ENCODE measurements at places on chromosomes 5 and 9.

DNA sequence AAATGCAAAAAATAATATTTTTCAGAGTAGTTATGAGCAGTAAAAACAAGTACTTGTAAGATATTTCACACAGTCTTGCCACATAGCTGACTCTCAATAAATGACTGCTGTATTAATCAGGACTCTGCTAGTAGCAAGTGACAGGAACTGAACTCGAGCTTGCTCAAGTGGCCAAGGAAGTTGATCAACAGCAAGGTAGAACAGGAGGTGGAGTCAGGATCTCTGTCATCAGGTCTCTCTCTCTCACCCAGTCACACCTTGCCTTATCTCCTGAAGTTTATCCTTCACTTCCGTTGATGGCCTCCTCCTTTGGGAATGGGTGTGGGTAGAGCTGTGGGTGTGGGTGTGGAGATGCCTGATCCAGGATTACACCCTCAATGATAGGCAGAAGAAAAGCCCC, 107.0 kb downstream of the GPBP1 start:
- no peak for DNase-seq

DNA sequence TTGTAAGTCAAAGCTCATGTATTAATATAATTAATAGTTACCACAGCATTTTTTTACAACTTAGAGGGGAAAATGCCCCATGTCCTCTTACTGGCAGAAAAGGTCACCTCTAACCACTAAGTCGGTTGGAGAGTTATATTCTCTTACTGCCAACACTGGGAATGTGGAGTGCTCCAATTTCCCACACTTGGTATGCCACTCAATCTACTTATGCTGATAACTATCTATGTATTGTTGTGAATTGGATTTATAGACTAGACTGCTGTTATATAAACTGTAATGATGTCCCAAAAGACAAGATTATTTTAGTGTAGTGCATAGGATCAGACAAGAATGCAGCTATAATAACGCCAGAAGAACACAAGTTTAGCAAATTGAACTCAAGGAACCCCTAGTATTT, 2385.2 kb upstream of the C9orf72 start:
- DNase-seq = no peak

DNA sequence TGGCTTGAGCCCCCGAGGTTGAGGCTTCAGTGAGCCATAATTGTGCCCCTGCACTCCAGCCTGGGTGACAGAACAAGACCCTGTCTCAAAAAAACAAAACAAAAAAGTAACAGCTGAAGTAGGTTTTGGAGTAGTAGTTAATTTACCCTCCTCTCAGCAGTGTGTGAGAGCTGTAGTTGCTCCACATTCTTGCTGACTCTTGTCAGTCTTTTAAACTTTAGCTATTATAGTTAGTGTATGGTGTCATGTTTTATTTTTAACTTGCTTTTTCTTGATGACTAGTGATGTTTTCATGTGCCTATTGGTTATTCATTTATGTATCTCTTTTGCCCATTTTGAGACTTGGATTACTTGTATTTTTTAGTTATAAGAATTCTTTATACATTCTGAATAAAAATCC, 52.9 kb upstream of the DHFR start:
- DNase-seq = no peak

- DNase-seq = peak; percentile 18
These were observed 16.5 kb upstream of the RLN2 start for GRCh38 chr9:5321058-5321457.

DNA sequence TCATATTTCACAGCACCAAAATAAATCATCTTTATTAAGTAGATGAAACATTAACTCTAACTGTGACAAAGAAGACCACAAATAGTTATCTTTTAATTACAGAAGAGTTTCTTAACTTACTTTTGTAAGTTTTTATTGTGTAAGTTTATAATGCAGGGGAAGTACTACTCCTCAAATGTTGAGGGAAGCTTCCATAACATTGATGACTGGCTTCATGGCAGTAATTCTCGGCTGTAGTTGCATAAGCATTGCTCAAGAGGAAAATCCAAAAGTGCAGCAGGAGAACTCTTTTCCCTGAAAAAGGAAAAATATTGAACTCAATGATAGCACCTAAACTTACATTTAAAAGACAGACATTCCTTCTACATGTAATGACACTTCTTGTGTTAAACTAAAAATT, 4.6 kb downstream of the TSLP start:
- DNase-seq = no peak

DNA sequence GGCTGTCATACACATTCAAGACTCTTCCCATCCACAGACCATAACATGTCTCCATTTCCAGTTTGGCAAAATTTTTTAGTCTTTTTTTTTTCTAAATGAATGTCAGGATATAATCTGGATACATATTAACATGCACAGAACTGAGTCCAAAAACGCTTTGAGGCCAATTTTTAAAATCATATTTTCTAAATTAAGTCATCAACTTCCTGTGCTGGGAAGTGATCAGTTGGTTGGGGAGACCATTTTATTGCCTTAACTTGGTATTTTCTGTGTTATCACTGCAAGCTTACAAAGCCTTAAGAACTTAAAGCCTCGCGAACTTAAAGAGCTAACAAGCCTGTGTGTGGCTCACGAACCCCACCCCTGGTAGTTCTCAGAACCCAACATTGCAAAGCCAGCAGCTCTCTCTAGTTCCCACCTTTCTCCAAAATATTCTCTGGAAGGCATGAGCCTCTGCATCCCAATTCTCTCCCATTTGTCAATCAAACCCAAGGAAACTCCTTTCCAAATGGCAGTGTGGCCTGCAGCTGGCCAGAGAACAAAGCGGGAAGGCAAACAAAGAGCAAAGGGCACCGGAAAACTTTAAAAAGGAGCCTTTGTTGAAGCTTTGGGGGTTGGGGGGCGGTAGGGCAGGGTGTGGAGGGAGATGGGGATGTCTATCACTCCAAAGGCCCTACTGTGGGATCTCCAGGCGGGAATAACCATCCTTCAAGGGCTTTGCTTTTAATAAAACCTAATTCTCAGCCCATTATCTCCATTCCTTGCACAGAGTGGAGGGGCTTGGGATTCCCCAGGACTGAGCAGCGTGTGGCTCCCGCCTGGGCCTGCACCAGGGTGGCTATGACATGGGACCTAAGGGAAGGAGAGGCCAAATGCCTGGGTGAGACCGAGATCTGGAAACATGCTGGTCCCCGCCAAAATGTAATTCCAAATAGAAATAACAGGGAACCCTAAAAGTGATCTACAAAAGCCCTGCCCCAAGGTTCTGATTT, 65.0 kb downstream of the ROR2 start:
- DNase-seq = no peak

- DNase-seq = no peak
These were observed 416.2 kb downstream of the ENC1 start for GRCh38 chr5:74224331-74224730.

DNA sequence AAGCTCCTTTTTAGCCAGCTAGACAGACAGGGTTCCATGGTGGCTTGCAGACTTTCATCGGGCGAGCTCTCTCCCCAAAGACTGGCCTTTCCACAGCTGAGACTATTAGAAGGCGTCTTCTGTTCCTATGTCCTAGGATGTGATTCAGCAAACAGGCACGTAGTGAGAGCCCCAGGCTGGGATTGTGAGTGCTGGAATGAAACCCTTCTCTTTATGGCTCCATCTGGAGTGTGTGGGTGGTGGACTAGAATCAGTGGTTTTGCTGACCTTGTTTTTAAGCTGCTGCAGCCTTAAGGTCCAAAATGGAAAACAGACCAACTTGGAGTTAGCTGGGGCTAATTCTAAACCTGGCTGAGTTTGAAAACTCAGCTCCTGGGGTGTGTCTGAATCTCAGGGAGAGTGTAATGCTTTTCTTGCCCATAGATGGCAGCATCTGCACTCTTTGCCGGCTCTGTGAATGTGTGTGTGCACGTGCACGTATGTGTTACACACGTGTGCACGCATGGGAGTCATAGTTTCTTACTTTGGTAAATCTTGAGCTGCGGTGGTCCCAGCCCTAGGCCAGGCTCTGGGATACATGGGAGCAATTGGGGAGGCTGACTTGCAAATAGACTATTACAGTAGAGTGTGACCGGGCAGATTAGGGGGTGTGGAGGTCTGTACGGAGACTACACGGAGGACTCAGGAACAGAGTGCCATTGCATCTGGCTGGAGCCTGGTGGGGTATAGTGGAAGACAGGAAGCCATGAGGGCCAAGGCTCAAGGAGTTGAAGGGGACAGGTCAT, 10.7 kb downstream of the GSN start:
- DNase-seq = peak; percentile 75

GRCh38 chr5:43258116-43258515, 55.1 kb downstream of the HMGCS1 start:
- no peak for DNase-seq

GRCh38 chr9:92384375-92384774, 20.0 kb downstream of the OGN start:
- no peak for DNase-seq

GRCh38 chr5:1468247-1468612, 23.0 kb upstream of the SLC6A3 start:
- peak; percentile 77 for DNase-seq

- peak; percentile 6 for DNase-seq
These were observed 43.9 kb upstream of the ALDOB start for GRCh38 chr9:101479338-101480030.

DNA sequence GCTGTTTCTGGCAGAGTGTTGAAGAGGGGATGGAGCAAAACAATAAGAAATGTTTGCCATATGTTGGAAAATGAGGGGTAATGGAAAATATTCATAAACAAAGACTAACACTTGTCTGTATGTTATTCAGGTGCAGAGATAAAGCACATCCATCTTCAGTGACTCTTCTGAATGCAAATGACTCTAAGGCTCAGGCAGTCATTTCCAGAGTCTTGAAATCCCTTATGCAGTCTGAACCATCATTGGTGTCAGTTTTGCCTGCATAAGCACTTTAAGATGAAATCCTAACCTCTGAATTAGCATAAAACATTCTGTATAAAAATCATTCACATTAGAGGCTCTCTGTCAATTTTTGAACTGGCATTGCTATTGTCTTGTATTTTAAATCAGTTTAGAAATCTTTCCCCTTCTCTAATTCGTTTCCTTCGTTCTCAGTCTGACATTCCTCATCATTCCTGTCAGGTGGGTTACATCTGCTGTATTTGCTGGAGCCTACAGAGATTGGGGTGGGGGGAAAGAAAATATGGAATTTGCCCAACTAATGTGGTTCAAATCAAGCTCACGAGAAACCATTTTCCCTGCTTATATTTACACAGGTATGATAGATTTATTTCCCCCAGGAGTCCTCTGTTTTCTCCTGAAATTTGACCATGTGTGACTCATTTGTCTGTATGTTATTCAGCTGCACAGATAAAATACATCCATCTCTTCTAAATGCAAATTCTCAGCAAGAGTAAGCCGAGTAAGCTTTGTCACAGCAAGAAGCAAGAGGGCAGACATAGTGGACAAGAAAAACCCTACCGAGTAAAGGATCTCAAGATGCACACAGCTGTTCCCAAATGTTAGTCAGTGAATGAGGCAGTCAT, 31.6 kb downstream of the ENC1 start:
- DNase-seq = no peak

DNA sequence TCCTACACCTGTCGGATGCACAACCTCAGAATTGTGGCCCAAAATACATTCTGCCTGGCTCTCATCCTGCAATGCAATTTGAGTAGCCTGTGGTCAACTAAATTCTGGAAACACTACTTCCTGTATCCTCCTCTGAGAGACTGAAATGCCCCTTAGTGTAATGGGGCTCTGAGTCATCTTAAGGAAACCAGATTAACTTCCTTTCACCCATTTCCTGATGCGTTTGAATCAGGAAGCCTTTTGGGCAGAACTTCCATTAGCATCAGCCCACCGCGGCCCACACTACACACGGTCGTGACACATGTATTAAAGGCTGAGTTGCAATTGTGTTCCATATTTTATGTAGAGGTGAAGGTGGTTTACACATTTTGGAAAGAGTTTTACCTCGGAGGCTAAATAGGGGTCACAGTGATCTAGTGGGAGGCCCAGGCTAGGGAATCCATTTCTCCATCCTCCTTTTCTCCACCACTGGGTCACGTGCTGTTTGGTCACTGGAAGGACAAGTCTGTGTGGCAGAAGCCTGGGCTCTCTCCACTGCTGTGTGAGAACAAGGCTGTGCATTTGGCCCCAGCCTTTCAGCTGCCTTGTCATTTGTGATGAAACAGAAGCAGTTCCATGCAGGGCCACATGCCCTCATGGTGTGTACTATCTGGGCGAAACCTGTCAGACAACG, 55.9 kb downstream of the DAP start:
- DNase-seq = no peak

All from T47D (cell line).